ENCODE measurements at places on chromosomes 7 and 10.

DNA sequence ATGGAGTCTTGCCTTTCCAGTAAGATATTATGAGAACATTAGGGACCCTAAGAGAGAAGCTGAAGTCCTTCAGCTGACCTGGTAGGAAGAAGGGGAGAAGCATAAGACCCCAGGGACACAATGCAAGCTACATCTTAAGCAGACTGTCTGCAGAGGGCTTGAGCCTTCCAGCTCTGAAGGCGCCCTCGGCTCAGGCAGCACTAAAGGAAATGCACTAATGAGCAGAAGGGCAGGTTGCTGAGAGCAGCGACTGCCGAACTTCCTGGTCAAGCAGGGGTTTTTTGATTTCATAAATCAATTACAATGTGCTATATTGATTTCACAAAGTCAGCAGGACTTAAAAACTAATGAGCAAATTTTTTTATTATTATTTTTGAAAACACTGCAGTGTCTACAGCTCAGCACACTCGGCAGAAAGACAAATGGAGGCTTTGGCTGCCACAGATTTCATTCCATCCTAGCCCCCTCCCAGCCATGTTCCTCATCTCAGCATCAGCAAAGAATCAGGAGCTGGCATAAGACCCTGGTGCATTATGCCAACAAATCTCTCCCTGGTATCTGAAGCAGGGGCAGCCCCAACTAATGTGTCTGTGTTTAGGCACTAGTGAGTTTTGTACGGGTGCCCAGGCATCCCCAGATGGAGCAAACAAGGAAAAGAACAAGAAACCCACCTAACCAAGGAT, 57.1 kb downstream of the LRRTM3 start:
- no peak for DNase-seq

DNA sequence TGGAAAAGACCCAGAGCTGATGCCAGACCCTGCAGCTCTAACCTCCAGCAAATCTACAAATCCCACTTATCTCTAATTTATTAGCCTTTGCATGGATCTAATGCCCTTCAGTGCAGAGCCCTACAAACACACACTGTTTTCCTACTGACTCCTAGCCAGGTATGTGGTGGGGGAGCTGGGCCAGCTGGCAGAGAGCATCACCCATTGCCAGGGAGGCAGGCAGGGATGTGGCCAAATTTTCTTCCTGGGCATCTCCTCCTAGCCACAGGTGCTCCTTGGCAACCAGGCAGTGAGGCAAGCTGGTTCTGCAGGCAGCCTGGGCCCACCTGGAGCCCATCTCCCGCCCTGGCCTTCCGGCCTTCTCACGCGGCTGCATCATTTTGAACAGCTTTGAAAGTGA, 55.9 kb upstream of the EMX2 start:
- DNase-seq: no peak

- DNase-seq: no peak
Measured at GRCh38 chr7:110830778-110831177, 260.1 kb upstream of the LRRN3 start.

DNA sequence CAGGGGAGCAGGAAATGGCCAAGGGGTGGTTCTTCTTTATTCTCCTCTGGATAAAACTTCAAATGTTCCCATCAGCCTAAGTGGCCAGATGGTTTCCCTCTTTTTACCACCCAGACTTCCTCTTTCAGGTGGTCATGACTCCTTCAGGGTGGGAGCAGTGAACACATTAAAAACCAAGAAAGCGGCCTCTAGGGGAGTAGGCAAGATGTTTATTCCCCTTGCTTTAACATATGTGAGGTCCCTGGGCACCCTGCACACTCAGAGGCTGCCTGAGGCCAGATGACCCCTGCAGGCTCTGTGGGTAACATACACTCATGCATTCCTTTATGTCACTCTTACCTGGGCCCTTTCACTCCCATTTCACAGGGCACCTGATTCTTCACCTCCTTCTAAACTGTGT, 357.4 kb downstream of the ABCA13 start:
- DNase-seq: no peak

DNA sequence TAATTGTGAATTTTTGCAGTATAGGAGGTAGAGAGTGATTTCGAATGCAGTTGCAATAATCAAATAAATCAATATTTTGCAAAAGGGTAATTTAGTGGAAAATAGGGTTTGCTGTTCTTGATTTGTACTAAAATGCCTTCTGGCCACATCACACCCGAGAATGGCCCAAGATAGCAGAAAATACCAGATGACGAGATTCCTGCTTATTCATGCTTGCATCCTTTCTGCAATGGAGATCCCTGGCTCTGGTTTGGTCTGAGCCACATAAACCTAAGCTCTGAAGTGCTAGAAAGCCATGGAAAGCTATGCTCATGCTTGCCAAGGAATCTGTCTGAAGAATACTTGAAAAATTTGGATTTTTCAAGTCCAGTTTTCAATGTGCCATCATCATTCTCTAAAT, 634.2 kb upstream of the COBL start:
- no peak for DNase-seq

- no peak for DNase-seq
Measured at GRCh38 chr7:139131601-139132041, 22.1 kb upstream of the ZC3HAV1 start.

GRCh38 chr10:112361951-112362751, 11.8 kb upstream of the ACSL5 start:
- no peak for DNase-seq

- DNase-seq: no peak
Measured at GRCh38 chr10:11411926-11412545, 199.4 kb downstream of the USP6NL start.

DNA sequence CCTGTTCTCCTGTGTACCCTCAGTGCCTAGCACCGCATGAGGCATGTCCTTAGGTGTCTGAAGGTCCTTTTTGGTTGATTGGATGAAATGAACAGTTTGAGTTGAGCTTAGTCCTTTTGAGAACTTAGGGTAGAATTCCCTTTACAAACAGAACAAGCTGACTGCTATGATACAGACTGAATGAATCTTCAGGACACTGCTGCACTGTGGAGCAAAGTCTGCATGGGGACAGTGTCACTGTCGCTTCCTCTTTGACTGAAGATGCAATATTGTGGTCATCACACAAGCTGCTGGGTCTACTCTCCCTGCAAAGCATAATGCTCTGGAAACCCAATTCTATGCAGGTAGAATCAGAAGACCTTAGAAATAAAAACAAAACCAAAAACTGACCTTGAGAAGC, 8.6 kb upstream of the PLAU start:
- no peak for DNase-seq

DNA sequence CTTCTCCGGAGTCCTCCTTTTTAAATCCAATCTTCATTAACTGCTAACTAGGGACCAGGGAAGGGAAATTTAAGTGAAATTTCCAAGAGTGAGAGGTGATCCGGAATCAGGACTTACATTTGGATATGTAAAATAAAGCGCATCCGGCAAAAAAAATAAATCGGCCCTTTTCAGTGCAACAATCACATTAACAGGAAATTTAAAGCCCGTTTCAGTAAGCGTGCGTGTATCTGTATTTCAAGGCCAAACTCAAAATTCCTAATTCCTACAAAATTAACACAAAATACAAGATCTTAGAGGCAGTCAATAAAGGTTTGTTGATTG, 771 bp downstream of the DNAJC9 start:
- DNase-seq: no peak

- peak; percentile 28 for DNase-seq
Measured at GRCh38 chr10:97081621-97082235, 104.0 kb downstream of the SLIT1 start.

GRCh38 chr10:5534051-5534821, 9.5 kb downstream of the CALML3 start:
- DNase-seq: no peak

DNA sequence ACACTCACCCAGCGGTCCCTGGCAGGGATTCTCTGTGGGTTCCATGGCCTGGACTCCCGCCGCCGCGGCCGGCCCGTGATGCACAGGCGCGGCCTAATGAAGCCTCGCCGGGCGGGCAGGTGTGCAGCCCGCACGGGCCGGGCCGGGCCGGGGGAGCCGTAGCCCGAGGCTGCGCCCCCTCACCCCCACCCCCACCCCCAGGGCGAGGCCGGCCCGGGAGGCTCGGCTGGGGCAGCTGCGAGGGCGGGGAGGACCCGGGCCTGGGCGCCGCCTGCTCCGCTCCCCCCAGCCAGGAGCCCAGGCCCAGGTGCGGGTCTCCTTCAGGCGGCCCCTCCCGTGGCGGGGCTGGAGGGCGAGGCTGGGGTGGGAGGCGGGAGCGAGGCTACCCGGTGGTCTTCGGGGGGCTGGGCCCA, at the start of gene NOBOX:
TSS of gene NOBOX (minus strand) at position 45 of the 413 bp plus-strand sequence.
- no peak for DNase-seq

DNA sequence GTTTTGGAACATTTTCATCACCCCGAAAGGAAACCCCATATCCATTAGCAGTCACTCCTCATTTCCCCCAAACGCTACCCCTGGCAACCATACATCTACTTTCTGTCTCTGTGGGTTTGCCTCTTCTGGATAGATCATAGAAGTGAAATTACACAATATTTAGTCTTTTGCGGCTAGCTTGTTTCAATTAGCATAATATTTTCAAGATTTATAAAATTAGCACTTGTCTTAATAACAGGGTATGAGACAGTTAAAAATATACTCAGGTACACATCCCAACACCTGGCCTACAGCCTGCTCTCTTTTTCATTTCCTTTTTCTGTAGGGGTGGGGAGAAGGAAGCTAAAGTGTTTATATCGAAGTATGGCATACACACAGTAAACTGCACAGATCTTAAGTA, 81.4 kb upstream of the LRGUK start:
- no peak for DNase-seq

- DNase-seq: no peak
Measured at GRCh38 chr7:105199386-105199785, 185.4 kb downstream of the KMT2E start.

DNA sequence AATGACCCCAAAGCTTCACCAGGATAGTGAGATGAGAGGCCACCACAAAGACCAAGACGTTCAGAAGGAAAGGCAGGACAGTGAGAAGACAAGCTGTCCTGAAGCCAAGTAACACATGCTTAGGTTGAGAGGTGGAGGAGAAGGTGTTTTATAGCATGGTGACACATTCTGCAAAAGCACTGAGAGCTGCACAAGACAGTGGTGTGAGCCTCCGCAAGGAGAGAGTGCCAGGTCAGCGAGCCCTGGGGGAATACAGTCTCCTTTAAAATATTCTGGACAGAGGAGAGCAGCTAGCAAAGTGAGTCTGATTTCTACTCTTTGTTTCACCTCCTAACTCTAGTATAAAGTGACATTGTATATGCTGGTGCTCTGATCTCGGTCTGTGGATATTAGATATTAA, 68.0 kb upstream of the VKORC1L1 start:
- no peak for DNase-seq

DNA sequence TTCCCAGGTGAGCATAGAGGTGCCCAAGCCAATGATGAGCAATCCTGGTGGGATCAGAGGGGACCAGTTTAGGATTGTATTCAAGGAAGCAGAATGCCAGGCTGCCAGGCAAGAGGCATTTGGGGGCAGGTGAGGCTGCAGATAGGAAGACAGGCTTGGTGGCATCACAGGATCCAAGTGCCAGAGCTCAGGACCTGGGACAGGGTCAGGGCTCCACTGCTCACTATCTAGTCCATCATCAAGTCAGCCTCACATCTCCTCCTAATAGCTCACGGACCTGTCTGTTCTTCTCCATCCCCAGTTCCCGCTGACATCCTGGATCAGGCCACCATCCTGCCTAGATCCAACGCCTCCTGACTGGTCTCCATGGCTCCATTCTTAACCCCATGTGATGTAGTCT, 47.6 kb downstream of the CYP26A1 start:
- DNase-seq: no peak

DNA sequence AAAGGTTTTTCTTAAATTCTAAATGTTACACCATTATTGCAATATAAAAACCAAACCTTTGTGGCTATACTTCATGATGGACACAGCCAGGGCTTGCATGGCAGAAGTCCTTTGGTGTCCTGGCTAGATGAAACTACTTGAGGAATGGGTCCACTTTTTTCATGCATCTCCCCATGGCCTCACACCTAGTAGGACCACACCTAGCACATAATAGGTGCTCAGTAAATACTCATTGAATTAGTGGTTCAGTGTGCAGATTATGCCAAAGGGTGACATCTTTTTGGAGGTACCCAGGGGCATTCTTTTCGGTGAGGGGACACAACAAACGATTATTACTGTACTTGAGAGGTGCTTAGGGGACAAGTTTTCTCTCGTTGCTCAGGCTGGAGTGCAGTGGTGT, 20.7 kb upstream of the SRGN start:
- DNase-seq: no peak

DNA sequence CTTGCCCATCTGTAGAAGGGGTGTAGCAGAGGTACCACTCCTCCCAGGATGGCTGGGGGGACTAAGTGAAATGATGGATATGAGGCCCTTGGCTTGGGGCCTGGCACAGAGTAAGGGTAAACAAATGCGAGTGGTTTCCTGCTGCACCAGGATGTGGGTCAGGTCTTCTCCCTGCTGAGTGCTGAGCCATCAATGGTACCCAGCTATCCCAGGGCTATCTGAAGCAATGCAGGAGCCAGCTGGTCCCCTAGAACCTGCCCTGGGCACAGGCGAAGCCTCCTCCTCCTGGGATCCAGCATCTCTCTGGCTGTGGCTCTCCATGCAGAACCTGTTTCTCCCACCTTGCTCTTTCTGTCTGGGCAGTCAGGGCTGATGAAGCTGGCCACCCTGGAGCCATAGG, 20.9 kb upstream of the GOLGA7B start:
- DNase-seq: no peak

- DNase-seq: no peak
Measured at GRCh38 chr7:67550801-67551436, 554.3 kb downstream of the TYW1 start.

All from stimulated activated CD8-positive, alpha-beta memory T cell treated with anti-CD3 and anti-CD28 coated beads, Interleukin-7, amount 100 ng/mL, for 1 hour (primary cell).